Adipocyte (in vitro differentiated cells): ENCODE measurements at places on chromosomes 12 and 14.

- no peak for DNase-seq
These were observed 338.9 kb downstream of the PDZRN4 start for GRCh38 chr12:41527062-41527461.

DNA sequence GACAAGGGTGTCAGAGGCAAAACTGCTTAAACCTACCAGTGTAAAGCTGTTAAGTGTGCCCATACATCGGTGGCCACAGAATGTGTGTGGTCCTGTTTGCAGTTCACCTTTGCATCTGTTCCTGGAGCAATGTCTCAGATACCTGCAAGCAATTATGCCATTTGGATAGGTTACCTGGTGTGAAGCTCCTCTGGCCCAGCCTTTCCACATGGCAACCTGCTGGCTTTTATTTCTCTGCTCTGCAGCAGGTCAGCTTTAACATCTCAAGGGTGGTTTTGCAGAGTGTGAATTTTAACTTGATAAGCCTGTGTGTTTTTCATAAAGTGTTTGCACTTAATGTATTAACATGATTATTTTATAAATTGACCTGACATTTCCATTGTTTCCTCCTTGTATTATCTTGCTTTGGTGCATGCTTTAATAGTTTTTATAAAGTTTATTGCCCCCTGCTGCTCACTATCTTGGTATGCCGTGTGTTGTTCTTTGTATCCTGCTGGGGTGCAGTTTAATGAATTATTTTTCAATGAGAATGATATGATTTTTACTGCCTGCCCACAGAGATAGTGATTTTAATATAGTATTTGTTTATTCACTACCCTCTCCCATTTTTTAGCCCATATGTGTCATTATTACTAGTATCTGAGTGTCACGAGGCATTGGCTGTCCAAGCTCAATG, 403.8 kb downstream of the NPAS3 start:
- DNase-seq = no peak

DNA sequence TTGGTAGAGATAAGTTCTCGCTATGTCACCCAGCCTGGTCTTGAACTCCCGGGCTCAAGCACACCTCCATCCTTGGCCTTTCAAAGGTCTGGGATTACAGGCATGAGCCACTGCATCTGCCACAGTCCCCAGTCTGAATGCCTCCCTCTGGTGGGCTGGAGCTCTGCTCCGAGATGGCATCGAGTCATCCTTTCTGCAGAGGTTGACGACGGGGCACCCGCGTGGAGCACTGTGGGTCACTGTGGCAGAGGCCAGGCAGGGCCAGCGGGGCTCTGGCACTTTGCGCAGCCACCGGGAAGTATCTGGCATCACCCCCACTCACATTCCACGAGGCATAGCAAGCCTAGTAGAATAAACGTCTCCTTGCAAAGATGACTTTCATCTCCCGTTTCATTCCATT, 163.3 kb upstream of the DIO3 start:
- no peak for DNase-seq

DNA sequence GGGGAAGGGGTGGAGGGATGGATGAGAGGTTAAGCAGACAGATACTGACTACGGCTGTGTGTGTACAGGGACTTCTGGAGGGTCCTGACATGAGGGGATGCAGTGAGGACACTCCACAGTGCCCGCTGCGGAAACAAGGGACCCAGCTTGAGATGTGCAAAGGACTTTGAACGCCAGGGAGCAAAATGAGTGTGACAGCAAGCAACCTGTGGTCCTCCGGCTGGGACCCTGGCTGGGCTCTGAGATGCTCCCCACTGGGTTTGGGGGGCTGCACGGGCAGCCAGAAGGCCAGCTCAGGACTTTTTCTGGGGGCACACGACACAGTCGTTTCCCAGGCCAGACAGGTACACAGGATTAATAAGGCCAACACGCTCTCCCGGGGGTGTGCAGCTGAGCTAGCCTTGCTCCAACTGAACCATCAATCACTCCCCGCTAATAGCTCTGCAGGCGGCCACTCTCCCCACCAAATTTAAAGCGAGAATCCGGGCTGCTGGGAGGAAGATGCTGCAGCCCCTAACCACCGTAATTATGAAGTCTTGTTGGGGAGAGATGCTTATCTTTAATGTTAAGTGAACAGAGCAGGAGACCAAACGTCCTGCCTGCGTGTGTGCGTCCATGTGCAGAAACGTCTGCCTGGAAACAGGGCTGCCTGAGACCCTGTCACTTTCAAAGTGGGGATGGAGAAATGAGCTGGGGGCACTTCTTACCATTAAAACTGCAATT, 51.6 kb upstream of the DLK1 start:
- DNase-seq = no peak

- DNase-seq = no peak
These were observed 158.7 kb upstream of the LRIG3 start for GRCh38 chr12:59079002-59079401.
